Hindlimb muscle (tissue), 1 donor: ENCODE measurements at places on chromosomes 6 and 20.

GRCh38 chr6:164216839-164217238 is 802.3 kb downstream of the QKI start:
- DNase-seq: no peak

DNA sequence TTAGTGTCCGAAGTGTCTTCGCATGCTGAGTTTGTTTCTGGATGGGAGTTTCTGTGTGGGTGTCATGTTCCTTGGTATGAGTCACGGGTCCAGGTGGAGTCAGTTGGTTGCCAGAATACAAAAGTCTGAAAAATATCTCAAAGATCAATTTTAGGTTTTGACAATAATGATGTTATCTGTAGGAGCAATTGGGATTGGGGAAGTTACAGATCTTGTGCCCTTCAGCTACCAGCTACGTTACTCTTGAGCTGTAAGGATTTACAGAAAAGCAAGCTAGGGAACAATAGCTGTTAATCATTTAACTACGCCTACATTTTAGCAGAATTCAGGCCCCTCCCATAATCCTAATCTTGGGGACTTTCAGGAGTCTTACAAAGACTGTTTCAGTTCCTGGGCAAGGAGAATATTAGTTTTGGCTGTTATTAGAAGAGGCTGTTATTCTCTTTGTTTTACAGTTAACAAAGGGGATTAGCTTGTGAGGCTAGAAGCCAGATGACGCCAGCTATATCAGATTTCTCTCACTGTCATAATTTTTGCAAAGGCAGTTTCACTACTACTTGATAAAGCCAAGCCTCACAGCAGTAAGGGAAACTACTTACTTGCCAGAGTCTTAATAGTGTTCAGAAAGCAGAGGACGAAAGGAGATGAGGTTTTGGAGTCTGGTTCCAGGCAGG is 15.4 kb upstream of the SLC22A16 start:
- no peak for DNase-seq

GRCh38 chr6:10838794-10839333 is 525 bp upstream of the MAK start:
- DNase-seq: no peak

GRCh38 chr20:15613530-15613929 is 959.7 kb downstream of the KIF16B start:
- no peak for DNase-seq

- DNase-seq: no peak
Measured at GRCh38 chr6:37685261-37685660, 12.4 kb downstream of the MDGA1 start.

GRCh38 chr6:47698342-47698787 is at the start of gene ADGRF4:
TSS of gene ADGRF4 (plus strand) at chr6:47698580. CDS start at chr6:47707246, 8,666 bp downstream.
- DNase-seq: no peak

GRCh38 chr6:147218797-147219196 is 14.6 kb downstream of the STXBP5 start:
- DNase-seq: no peak

DNA sequence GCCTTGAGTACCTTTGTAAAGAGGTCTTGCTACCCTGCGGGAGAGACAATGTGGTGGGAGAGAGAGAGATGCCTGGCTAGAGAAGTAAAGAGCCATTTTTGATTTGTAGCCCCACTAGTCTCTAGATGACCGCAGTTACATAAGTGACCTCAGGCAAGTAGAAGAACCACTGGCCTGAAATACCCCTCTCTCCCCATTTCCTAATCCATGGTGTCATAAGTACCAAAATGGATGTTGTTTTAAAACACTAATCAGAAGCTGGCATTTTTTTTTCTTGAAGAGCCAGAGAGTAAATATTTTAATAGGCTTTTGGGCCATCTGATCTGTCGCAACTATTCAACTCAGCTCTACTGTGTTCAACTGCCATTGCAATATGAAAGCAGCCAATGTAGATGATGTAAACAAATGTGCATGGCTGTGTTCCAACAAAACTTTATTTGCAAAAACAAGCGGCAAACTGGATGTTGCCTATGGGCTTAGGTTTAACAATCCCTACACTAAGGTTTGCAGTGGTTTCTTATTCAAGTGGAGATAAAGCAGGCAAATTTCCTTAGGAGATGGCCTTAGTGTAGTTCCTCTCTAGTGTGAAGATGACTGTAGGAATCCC is 36.5 kb downstream of the RARS2 start:
- DNase-seq: no peak

DNA sequence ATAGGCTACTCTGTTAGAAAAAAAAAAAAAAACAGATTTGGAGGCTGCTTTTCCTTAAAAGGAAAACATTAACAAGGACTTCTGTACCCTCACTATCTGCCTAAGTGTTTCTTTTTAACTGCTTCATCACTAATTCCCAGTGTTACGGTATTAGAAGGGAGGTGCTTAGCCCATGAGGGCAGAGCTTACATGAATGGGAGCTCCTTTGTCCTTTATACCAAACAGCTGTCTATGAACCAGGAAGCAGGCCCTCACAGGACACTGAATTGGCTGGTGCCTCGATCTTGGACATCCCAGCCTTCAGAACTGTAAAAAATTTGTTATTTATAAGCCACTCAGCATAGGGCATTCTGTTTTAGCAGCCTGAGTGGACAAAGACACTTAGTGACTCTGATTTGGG is 215.6 kb upstream of the NRSN1 start:
- no peak for DNase-seq

GRCh38 chr20:62900692-62901584 is 25.4 kb downstream of the DIDO1 start:
- DNase-seq: no peak

DNA sequence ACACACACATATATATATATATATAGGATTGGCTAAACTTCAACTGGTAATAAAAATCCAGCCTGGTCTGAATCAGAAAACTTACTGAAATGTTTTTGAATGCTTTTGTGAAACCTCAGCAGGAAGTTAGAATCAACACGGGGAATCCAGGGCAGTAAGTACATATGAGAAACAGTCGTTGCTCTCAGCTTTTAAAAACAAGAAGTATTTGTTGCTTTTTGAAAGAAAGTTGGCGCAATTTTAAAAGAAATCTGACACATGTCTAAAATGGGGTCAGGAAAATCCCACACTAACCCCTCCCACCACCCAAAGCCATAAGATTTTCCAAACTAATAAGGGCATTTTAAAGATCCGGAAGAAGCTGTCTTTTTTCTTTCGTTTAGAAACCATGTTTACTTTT is 11.5 kb upstream of the CCDC170 start:
- peak; percentile 33 for DNase-seq

DNA sequence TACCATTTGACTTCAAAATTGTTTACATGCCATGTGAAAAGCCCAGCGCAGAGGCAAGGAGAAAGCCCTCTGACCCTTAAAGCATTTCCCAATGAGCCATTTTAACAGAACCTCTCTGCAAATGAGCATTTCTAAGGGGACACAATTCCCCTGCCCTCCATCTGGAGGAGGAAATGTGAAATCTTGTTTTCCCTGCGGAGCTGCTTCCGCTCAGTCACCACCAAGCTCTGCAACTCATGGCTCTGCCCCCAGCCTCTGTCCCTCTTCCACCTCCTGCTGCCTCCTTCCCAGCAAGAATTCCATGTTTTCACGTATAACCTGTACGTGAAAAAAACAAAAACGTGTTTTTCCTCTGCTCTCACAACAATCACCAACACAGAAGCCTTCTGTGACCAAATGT is 12.3 kb downstream of the RIN2 start:
- no peak for DNase-seq

GRCh38 chr20:38311491-38311890 is 7.5 kb downstream of the BPI start:
- DNase-seq: no peak

- no peak for DNase-seq
Measured at GRCh38 chr20:51095633-51096521, 73.0 kb upstream of the KCNG1 start.

- DNase-seq: no peak
Measured at GRCh38 chr6:142841915-142842314, 103.1 kb downstream of the HIVEP2 start.

- DNase-seq: no peak
Measured at GRCh38 chr6:156017838-156018237, 562.2 kb upstream of the NOX3 start.

- no peak for DNase-seq
Measured at GRCh38 chr6:20866935-20867703, 332.9 kb downstream of the CDKAL1 start.

GRCh38 chr20:50460115-50460607 is 50.0 kb upstream of the PTPN1 start:
- no peak for DNase-seq

- DNase-seq: no peak
Measured at GRCh38 chr6:35477028-35477427, 8.8 kb downstream of the RPL10A start.

- no peak for DNase-seq
Measured at GRCh38 chr6:111874025-111874415, 768 bp upstream of the FYN start.

DNA sequence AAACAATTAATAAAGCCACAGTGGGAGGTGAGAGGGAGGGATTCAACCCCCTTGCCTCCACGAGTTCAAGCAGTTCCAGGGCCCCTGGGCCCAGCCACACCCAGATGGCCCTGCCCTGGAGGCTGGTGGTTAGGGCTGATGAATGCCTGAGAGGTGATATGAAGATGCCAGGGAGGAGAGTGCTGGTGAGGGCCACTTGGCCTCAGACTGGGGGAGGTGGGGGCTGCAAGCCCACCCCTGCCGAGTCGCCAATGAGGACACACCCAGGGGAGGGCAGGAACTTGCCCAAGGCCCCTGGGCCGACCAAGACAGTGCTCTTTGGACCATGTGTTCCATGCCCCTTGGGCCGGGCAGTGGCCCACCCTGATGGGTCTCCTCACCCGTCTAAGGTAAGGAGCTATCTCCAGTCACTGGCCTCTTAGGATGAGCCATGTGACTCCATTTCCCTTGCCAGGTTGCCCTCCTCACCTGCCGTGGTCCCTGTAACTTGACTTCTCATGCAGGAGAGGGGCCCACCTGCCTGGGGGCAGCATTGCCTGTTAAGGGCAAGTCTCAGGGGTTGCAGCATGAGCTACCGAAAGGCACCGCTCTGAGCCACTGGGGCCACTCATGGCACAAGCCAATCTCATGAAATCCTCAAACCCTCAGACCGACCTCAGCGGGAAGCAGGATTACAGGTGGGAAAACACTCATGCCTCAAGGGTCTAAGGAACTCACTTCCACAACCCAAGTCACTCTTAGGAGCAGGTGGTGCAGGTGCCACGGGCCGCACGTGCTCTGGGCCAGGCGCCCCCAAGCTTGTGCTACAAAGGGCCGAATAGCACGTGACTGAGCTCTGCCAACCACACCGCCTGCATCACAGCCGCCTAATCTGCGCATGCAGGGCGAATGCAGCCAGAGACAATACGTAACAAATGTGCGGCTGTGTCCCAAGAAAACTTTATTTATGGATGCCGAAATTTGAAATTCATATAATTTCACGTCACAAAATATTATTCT is 147.4 kb upstream of the MLN start:
- no peak for DNase-seq

DNA sequence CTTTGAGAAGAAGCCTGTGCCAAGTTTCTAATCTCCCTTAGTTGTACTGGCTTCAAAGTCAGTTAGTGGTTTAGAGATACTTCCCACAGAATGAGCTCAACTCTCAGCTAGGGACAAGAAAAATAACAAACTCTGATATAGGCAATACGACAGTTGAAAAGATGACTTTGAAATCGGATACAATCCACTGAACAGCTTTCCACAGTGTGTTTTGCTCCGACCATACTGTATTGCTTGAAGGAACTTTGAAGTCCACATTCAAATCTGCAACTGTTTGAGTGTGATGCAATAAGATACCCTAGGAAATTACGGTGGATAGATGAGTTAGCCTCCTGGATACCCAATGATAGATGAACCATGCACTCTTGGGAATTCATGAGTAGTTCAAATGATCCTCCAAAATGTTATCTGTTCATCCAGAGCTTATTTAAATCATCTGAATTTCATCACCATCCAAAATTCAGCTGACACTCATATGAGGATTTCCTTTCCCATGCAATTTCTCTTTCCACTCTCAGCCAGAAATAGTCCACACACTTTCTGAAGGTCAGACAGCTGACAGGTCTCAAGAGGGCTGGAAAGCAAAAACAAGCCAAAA is 443.8 kb downstream of the HAO1 start:
- no peak for DNase-seq

GRCh38 chr20:35908007-35908406 is 46.3 kb downstream of the SCAND1 start:
- no peak for DNase-seq

- no peak for DNase-seq
Measured at GRCh38 chr6:109023356-109023925, 71.2 kb downstream of the SESN1 start.

DNA sequence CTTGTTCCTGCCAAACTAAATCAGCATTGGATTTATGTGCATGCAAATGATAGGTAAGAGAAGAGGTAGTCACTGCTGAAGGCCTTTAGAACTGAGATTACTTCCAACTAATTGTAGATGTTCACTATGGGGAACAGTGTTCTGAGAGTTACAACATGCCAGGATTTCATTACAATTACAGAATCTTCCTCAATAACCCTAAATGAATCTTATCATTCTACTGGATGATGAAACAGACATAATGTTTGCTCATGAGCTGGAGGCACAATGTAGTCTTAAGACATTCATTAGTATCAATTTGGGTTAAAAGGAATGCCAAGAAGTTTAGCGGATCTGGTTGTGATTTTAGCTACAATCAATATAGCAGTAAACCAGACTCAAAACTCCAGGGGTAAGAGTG is 248.9 kb upstream of the THEMIS start:
- DNase-seq: no peak

DNA sequence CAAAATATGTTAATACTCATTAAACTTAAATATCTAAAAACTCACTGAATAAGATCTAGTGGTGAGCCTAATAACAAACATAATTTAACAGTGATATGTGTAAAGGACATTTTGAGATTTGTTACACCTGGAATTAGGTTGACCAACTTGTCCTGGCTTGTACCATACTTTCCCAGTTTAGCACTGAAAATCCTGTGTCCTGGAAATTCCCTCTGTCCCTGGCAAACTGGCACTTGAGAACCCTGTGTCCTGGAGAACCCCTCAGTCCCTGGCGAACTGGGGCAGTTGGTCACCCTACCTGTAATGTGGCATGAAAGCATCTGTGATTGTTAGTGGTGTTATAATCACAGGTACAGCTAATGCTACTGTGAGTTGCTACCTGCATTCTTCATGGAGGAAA is 6.9 kb upstream of the PRND start:
- no peak for DNase-seq

- DNase-seq: no peak
Measured at GRCh38 chr6:148370176-148370575, 27.5 kb downstream of the SASH1 start.

- peak; percentile 77 for DNase-seq
Measured at GRCh38 chr20:49747707-49748524, 34.2 kb upstream of the B4GALT5 start.
